ENCODE measurements at places on chromosomes 12 and 14. TPM values are rescaled to one million over a fixed set of nuclear protein-coding genes. Genes with fewer than 3 reads are reported as not detected.

STON2 gene
- total RNA-seq = 45.1 TPM

CISTR gene
- total RNA-seq = not detected

KRT71 gene
- not detected for total RNA-seq

ANKRD33 gene
- not detected for total RNA-seq

TCL1B gene
- not detected for total RNA-seq

ADAMTS20 gene
- total RNA-seq = 0.94 TPM

CD27 gene
- 0.63 TPM for total RNA-seq

NKX2-1 gene
- 1.6 TPM for total RNA-seq

LACRT gene
- total RNA-seq = not detected

IFNG-AS1 gene
- 0.31 TPM for total RNA-seq

KERA gene
- total RNA-seq = 0.31 TPM

CFAP251 gene
- 13.1 TPM for total RNA-seq

TSPAN19 gene
- total RNA-seq = 1.3 TPM

HVCN1 gene
- 6.9 TPM for total RNA-seq

ACSM4 gene
- not detected for total RNA-seq

C1RL gene
- total RNA-seq = 5.9 TPM

RASSF9 gene
- total RNA-seq = 0.94 TPM

HCAR2 gene
- total RNA-seq = not detected

KRT76 gene
- total RNA-seq = not detected

PROX2 gene
- total RNA-seq = not detected

POTEM gene
- not detected for total RNA-seq

KRT3 gene
- total RNA-seq = not detected

LMNTD1 gene
- total RNA-seq = not detected

ALX1 gene
- not detected for total RNA-seq

SYNE3 gene
- 2.2 TPM for total RNA-seq

PRICKLE1 gene
- total RNA-seq = 16.3 TPM

PTGDR gene
- not detected for total RNA-seq

STYK1 gene
- 4.7 TPM for total RNA-seq

ADCY6 gene
- 70.1 TPM for total RNA-seq

ATG101 gene
- 22.2 TPM for total RNA-seq

IL22 gene
- total RNA-seq = not detected

PIWIL1 gene
- not detected for total RNA-seq

CLEC2A gene
- not detected for total RNA-seq

AVPR1A gene
- total RNA-seq = 7.2 TPM

PNP gene
- total RNA-seq = 5.6 TPM

KLRB1 gene
- total RNA-seq = not detected

CEBPE gene
- not detected for total RNA-seq

LHX5 gene
- total RNA-seq = not detected

G2E3 gene
- total RNA-seq = 57.9 TPM

SIX6 gene
- total RNA-seq = not detected

IL26 gene
- not detected for total RNA-seq

ERP27 gene
- total RNA-seq = not detected

TMEM63C gene
- 21.6 TPM for total RNA-seq

NFATC4 gene
- total RNA-seq = 4.4 TPM

FAM181A gene
- total RNA-seq = 1.6 TPM

NAV3 gene
- 329 TPM for total RNA-seq

SMIM41 gene
- not detected for total RNA-seq

MGP gene
- 1.6 TPM for total RNA-seq

GALNT16 gene
- 10.3 TPM for total RNA-seq

MYF6 gene
- not detected for total RNA-seq

CLEC1B gene
- total RNA-seq = not detected

VPS37B gene
- 35.1 TPM for total RNA-seq

ITGB7 gene
- total RNA-seq = not detected

GSC gene
- not detected for total RNA-seq

LAG3 gene
- not detected for total RNA-seq

SERPINA10 gene
- not detected for total RNA-seq

DMAC2L gene
- 17.2 TPM for total RNA-seq

GPR65 gene
- total RNA-seq = not detected
